ENCODE measurements at places on chromosomes 16 and 17.

GRCh38 chr16:85190572-85190971 lies 78.3 kb upstream of the CIBAR2 start:
- no peak for DNase-seq

DNA sequence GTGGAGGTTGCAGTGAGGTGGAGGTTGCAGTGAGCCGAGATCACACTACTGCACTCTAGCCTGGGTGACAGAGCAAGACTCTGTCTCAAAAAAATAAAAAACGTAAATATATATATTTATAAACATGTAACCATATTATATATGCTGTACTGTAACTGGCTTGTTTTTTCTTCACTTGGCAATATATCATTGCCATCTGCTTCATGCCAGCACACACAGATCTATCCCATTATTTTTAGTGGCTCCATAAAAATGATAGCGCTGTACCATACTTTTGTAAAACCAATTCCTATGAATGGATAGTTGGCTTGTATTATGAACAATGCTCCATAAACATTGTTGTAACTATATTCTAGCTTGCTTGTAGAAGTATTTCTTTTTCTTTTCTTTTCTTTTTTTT lies 49.5 kb downstream of the GPRC5B start:
- no peak for DNase-seq

GRCh38 chr16:69171325-69172084 lies 15.5 kb upstream of the SNTB2 start:
- DNase-seq = no peak

- DNase-seq = no peak
These were observed 70.0 kb downstream of the CDK12 start for GRCh38 chr17:39531252-39531651.

GRCh38 chr17:74288785-74289184 lies 14.8 kb downstream of the DNAI2 start:
- DNase-seq = no peak

GRCh38 chr17:55959756-55960155 lies 193.5 kb upstream of the ANKFN1 start:
- no peak for DNase-seq

DNA sequence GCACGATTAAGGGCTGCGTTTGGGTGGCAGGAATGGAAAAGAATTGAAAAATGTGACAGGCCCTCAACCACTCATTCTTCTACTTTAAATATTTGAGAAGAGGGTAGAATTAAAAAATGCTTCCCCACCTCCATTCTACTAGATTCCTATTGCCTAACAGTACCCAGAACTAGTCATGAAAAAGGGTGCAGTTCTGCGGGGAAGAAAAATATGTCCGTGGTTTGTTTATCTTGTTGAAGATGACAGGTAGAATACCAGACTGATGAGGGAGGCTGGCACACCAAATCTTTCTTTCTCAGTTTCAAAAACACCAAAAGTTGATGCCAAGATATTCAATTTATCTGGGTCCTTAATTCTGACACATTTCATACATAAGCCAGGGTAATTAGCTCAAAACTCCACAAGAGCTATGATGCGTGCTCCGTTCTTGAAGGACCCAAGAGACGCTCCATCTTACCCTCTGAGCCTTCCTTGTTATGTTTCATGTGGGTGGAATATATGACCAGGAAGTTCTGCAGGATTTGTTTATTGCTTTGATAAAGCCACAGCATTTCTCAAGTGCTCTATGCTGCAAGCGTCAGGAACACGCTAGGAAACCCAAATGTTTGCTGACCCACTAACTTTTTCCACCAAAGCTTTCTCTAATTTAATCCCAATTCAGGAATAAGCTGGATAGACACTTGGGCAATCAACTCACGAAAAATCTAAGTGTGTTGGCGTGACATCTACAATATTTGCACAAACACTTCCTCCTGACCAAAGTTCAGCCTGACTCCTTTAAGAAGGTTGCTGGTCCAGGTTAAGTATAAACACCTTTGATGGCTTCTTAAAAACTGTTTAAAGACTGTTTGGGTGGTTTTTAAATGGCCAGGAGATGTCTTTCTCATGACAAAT lies 20.6 kb upstream of the GAN start:
- DNase-seq = no peak

DNA sequence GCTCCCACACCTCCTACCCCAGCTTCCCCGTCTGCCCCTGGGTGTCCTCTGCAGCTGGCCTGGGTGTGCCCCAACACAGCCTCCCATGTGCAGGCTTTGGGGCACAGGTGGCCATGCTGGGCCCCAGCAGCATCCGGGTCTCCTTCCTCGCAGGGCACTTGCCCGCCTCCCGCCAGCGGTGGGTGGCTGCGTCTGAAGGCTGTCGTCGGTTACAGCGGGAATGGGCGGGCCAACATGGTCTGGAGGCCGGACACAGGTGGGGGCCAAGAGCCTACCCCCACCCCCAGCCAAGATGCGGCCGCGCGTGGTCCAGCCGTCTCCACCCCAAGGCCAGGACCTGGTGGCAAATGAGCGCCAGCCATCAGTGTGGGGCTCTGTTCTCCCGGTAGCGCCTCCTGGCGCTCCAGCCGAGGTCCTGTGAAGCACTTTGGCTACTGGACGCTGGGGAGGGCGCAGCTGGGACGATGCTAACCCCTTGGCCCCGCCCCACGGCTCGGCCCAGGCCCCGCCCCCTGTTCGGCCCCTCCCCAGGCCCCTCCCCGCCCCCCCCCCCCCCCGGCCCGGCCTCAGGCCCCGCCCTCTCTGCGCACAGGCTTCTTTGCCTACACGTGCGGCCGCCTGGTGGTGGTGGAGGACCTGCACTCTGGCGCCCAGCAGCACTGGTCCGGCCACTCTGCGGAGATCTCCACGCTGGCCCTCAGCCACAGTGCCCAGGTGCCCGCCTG lies 7.3 kb upstream of the RHOT2 start:
- peak; percentile 41 for DNase-seq

DNA sequence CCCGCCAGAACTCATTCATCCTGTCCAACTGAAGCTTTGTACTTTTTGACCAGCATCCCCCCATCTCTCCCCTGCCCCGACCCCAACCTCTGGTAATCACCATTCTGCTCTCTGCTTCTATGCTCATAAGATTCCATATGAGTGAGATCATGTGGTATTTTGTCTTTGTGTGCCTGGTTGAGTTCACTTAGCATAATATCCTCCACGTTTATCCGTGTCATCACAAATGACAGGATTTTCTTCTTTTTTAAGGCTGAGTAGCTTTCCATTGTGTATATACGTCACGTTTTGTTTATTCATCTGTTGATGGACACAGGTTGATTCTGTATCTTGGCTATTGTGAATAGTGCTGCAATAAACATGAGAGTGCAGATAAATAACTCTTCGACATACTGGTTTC lies 278.9 kb downstream of the SNX29 start:
- no peak for DNase-seq

- DNase-seq = peak; percentile 64
These were observed 33.3 kb downstream of the PLCD3 start for GRCh38 chr17:45098869-45099616.

- no peak for DNase-seq
These were observed 204.9 kb upstream of the KCNJ16 start for GRCh38 chr17:69870091-69870530.

- DNase-seq = no peak
These were observed 44.4 kb downstream of the DNAH9 start for GRCh38 chr17:11642655-11643054.

DNA sequence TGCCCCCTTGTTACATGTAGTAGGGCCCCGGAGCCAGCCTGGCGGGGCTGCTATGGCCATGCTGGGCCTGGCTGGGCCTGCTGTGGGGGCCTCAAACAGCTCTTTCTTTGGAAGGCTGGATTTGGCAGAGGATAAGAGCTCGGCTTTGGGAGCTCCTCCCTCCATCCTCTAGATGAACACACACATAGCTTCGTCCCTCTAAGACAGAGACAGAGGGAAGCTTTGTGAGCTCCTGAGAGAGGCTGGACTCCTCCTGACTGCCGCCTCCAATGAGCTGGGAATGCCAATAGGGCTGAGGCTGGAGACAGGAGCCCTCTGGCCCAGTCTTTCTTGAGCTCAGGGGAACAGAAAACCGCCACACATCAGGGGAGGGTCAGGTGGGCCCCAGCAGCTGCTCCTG lies 37.3 kb upstream of the CDC42EP4 start:
- no peak for DNase-seq

DNA sequence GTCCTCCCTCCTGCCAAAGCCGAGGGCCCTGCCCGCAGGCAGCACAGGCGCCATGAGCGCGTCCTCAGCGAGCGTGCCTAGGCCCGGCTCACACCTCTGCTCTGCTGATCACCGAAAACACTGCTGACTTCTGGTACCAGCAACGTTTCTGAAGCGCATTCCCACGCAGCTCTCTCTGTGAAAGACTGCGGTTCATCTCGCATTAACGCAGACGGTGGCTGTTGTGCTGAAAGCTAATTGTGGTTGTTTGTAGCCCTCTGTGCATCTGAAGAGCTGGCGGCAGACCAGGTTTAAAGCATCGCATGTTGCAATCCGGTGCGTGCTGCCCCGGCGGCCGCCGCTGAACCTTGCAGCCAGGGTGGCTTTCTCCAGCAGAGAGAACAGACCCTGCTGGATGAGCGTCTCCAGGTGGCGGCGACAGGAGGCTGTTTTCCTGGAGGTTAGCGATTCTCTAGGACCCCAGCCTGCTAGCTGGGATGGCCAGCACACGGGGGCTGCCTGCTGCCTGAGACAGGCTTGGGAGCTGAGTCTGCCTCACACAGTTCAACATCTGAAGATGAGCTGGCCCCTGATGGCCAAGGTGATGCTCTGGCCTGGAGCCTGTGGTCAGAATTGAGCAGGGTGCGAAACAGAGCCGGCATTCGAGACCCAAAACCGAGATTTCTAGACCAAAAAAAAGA lies 49.8 kb upstream of the CHMP6 start:
- DNase-seq = no peak

- DNase-seq = no peak
These were observed 6.2 kb downstream of the COL1A1 start for GRCh38 chr17:50194934-50195865.

DNA sequence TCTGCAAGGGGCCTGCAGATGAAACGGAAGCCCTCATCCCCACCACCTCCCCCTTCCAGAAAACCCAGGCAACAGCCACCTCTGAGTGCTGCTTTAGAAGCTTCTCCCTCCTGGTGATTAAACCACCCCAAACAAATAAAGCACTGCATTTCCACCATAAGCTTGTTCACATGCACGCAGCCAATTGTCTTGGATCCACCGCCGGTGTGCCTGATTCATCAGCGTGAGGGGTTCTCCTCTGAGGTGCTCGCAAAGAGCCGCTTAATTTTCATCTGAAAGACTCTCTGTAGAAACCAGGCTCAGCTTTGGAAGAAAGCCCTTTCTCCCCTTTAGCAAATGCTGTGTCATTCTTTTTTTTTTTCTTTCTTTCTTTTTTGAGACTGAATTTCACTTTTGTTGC lies 155.2 kb upstream of the EEF2KMT start:
- DNase-seq = no peak

DNA sequence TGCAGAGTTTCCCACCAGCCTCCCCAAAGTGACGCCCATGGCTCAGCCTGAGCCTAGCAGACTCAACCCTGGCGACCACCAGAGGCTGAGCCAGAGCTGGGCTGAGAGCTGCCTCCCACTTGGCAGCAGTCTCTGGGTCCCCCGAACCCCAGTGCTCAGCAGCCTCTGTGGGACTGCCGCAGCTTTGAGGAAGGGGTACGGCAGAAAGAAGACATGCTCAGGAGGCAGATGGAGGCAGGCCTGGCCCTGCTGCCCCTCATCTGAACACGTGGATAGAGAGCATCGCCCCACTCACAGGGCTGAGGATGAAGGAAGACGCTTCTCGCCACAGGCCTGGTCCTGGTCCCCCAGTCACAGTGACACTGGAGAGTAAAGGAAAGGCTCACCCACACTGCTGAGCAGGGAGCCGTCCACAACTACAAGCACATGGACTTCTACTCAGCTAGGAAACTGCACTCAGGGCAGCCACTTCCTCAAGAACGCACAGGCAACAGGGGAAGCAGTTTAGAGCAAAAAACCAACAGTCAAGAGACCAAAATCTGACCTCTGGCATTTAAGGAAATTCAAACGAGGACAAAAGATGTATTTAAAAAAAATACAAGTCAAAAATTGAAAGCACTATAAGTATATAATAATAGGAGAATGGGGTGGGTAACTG lies 45.2 kb upstream of the GSG1L start:
- no peak for DNase-seq

GRCh38 chr16:56860226-56861020 lies 4.6 kb upstream of the SLC12A3 start:
- DNase-seq = no peak

DNA sequence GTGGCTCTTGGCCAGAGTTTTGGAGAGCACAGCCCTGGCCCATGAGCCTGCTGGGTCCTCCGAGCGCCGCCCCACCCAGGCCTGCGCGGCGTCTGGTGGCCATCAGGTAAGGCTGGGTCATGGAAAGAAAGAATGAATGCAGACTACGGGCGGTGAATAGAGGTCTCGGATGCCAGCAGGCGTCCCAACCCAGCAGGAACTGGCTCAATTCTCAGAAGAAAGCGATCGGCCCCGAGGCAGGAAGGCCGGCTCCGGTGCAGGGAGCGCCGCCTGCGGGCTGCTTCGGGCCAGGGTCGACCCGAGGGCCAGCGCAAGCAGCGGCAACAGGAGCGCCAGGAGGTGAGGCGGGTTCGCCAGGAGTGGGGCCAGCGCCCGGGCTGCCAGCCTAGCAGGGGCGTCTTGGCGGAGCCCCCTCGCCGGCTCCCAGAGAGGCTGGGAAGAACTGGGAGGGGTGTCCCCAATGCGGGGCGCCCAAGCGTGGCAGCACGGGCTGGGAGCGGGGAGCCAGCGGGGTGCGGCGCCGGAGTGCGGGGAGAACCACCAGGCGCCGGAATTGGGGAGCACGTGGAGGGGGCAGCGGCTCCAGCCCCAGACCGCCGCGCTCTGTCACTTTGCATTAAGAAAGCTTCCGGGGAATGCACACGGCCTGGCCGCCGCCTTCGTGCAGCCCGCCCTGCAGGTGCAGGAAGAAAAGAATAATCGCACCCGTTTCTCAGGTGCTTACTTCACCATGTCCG lies 7.1 kb upstream of the TMC5 start:
- DNase-seq = no peak

GRCh38 chr17:56744721-56745120 lies 89.0 kb downstream of the C17orf67 start:
- no peak for DNase-seq

DNA sequence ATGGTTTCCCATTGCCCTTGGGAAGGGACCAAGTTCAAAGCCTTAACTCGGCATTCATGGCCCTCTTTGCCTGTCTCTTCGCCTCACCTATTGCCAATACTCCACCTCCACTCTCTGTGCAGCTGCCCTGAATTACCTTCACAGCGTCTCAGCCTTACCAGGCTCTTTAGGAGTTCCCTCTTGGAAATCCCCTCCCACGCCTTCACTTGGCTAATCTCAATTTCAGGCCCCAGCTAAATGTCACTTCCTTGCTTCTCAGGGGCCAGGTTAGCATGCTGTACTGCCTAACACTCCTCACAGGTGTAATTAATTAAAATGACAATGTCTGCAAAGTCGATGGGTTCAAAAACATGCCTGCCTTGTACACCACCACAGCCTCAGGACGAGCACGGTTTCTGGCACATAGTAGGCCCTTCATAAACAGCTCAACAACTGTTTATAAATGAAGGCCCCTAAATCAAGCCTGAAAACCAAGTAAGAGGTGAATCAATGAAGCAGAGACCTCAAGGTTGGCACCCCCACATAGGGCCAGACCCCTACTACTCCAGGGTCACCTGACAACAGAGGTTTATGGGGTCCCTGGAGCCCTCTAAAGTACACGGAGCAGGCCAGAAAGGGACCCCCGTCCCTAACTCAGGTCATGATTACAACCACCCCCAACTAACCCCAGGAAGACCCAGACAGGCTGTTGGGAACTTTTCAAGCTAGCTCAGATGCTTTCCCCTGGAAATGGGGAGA lies 11.2 kb upstream of the EEF2K start:
- DNase-seq = no peak

- no peak for DNase-seq
These were observed 131.2 kb upstream of the NLRP1 start for GRCh38 chr17:5715478-5715877.
